ENCODE measurements at places on chromosomes 3 and 15.

DNA sequence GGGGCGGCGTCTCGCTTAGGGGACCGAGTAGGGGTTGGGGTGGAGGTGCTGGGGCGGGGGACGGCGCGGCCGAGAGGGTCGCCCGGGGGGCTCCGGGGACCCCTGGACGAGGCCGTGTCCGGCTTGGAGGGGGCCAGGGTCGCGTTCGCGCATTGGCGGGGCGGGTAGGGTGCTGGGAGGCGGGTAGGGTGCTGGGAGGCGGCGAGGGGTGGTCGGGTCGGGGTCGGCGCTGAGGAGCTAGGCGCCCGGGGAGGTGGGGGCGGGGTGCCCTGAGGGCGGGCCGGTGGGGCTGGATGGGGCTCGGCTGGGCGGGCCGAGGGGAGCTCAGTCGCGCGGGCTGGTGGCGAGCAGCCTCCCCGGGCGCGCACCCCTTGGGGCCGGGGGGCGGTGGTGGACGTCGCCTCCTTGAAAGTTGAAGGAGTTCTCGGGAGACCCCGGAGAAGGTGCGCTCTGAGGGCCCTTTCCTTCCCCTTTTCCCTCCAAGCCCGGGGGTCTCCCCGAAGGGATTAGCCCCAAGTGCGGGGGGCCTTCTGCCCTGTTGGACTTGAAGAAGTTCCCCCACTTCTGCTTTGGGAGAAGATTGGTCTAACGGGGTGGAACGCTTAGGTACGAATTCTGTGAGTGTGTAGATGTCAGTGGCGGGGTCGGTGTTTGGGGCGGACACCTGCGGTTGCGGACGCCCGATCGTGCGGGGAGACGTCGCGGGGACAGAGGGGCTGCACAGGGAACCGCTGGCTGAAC, 543 bp downstream of the MEF2A start:
- peak; percentile 24 for DNase-seq

- no peak for DNase-seq
These were observed 34.7 kb downstream of the AADACL2 start for GRCh38 chr3:151768393-151768930.

- no peak for DNase-seq
These were observed 244.5 kb upstream of the KCNMB2 start for GRCh38 chr3:178291574-178292370.

DNA sequence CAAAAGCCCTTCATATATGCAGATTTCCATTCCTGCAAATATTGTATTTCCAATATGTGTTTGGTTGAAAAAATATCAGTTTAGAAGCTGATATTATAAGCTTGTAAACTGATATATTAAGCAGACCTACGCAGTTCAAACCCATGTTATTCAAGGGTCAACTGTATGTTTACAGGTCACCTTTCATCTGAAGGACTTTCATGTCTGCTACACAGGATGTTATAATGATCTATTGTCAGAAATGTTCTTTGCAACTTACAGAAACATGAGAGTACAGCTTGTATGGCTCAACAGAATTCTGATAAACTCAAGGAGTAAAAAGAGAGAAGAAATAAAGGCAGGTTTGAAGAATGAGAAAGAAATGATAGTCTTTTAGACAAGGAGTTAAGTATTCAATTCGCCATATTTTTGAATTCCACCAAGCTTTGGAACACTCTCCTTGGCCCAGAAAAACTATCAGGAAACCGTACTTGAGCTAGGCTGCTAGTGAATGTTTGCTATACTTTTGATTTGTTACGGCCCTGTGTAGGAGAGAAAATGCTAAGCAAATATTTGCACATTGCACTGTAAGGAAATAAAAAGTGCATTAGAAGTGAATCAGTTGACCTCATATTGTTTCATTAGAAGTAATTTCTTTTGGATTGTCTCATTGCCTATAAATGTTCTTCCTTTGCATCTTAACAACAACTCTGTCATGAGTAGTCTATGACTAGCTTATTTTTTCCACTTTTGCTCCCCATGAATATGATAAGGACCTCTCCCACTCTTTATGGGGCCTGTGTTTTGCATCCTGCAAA, 81.2 kb downstream of the NEK11 start:
- DNase-seq: no peak

DNA sequence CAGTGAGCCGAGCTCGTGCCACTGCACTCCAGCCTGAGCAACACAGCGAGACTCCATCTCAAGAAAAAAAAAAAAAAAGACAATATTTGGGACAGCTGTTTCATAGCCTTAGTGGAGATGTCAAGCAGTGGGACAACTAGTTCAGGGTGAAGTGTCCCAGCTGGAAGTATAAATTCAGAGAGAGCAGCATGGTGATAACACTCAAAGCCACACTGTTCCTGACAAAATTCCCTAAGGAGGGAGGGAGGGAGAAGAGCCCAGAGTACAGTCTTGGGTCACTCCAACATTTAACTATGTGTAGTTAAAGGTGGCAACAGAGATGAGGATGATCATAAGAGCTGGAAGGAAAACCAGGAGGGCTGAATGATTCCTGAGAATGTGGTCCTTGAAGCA, 21.1 kb upstream of the IP6K2 start:
- no peak for DNase-seq

All from T-helper 9 cell (primary cell).